ENCODE measurements at places on chromosomes 1 and 21.

- no peak for DNase-seq
These were observed 25.3 kb upstream of the SIPA1L2 start for GRCh38 chr1:232655028-232655745.

DNA sequence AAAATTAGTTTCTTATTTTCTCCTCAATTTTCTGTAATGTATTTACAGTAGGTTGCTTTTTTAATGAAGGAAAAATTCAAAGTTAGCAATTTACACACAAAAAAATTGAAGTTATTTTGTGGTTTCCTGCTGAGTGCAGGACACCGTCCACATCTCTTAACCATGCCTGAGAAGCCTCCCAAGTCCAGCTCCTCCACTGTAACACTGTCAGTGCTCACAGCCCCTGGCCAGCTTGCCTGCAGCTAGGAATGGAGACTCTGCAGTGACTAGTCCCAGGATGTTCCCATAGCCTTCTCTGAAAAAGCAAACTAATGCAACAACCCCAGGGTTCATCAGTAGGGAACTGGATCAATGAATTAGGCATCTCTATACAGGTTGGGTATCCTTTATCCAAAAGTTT is 3.5 kb downstream of the A3GALT2 start:
- DNase-seq: no peak

DNA sequence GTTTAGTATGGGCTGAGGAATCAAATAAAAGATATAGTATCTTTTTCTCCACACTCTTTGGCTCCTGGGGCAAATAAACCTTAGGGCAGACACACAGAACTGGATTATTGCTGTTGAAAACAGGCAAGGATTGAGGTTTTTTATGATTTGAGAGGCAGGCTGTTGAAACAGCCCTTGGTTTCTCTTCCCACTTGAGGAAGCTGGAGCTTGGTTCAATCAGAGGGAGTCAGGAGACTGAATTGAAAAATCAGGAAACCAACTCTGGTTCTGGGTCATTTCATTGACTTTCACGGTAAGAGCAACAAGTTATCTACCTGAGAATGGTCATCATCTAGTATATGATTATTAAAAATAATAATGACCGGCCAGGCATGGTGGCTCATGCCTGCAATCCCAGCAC is 108.4 kb downstream of the CNIH3 start:
- DNase-seq: no peak

GRCh38 chr1:36656838-36657237 is 174.1 kb upstream of the CSF3R start:
- no peak for DNase-seq

Data from progenitor cell of endocrine pancreas (in vitro differentiated cells).